ENCODE measurements at places on chromosomes 16 and 17. TPM values are rescaled to one million over a fixed set of nuclear protein-coding genes. Genes with fewer than 3 reads are reported as not detected.

Gene ST6GALNAC1
- 16.9 TPM for total RNA-seq

Gene KRT28
- not detected for total RNA-seq

Gene BCAR1
- total RNA-seq: 33.0 TPM

Gene MSLN
- total RNA-seq: 2.8 TPM

Gene ABCA6
- total RNA-seq: 2.4 TPM
